Right lobe of liver (tissue), 6 donors: ENCODE measurements at places on chromosomes 3 and 15. TPM values are rescaled to one million over a fixed set of nuclear protein-coding genes. Genes with fewer than 3 reads are reported as not detected.

The ACOX2 gene
- total RNA-seq = 68.9 TPM

GRCh38 chr3:151034303-151034702 lies 51.2 kb upstream of the MED12L start:
- DNase-seq = no peak

DNA sequence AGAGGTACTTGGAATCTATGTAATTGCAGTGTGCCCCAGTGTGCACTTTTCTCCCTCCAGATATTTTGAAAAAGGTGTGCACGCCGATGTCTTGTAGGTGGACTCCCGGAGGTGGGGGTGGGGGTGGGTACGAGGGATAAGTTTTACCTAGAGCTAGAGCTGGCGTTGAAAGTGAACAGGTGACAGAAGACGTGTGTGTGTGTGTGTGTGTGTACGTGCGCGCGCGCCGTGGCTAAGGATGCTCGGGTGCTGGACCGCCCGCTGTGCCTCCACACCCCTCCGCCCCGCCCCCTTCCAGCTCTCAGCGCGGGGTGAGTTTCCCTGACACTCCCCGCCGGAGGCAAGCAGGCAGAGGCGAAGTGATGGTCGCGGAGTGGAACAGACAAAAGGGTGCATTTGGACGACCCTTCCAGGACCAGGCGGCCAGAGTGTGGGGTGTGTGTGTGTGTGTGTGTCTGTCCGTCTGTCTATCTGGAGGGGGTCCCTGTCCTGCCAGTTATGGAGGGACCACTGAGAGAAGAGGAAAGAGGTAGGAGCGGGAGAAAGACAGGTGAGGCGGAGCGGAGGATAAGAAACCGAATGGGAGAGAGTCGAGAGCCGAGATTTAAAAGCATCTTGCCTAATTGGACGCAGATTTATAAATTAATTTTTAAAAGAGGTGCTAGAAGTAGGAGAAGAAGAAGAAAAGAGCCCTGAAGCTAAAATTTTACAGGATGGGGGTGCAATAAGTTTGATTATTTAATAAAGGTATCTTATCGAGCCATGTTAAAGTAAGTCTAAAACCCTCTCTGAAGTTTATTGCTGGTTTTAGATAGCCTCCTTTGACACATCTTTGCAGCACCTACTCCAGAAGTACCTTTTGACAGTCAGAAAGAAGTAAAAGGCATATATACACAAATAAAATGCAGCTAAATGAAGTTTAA lies 335.8 kb upstream of the THRB start:
- DNase-seq = peak; percentile 55

The SUCNR1 gene
- 2.4 TPM for total RNA-seq

DNA sequence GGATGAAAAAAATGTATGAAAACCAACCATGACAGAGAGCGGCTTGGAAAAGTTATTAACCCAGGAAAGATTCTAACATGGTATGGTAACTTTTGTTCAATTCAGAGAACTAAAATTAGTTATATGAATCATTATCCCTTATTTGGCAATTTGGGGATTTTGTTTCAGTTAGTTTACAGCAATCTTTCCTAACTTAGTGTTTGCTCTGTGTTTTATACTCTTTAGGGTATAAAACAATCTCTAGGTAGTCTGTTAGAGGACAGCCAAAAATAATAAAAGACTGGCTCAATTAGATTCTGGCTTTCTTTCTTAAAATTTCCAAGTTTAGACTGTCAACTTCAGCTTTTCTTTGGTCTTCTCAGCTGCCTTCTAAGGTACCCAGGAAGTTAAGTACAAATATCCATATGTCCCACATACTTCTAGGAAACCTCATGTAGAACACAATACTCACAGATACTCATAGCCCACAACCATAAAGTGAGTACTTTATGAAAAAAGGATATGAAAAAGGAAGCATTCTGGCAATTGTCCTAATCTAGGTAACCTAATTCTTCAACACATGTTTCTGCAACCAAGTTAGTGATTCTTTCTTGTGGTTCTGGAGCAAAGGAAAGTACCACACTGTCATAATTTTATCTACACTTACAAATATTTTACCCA lies 849.3 kb downstream of the ROBO1 start:
- no peak for DNase-seq

- no peak for DNase-seq
These were observed 532.5 kb upstream of the KCNMB2 start for GRCh38 chr3:178003756-178004155.

The WDR49 gene
- total RNA-seq = not detected

GRCh38 chr15:81653259-81653658 lies 279.2 kb upstream of the TMC3 start:
- no peak for DNase-seq

The GOLGA8T gene
- total RNA-seq = 0.29 TPM

The CLDN18 gene
- not detected for total RNA-seq

DNA sequence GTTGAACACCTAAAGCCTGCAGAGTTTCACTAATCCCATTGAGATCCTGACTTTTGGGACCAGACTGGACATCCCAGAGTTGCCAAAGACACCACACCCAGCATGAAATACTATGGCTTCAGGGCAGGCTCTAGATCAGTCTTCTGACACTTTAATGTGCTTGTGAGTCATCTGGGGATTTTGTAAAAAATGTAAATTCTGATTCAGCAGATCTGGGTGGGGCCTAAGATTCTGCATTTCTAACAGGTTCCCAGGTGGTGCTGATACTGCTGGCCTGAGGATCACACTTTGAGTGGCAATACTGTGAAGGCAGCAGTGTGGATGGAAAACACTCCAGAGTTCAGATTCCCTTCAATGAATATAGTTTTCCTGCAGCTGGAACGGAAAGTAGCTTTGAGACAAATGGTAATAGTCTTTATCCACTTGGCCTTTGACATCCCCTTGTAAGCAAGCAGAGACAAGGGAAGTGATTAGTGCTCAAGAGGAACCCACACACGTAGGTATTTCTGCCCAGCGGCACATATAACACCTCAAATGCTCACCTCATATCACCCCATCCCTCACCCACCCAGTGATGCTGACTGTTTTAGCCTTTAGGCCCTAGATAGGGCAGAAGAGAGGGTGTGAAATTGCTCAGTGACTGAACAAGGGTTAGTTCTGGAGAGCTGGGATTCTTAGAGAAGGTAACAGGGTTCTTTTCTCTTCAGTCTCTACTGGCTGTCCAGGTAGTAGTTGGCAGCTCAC lies 51.5 kb upstream of the GSK3B start:
- no peak for DNase-seq

GRCh38 chr15:35437157-35437556 lies 108.8 kb downstream of the DPH6 start:
- no peak for DNase-seq

DNA sequence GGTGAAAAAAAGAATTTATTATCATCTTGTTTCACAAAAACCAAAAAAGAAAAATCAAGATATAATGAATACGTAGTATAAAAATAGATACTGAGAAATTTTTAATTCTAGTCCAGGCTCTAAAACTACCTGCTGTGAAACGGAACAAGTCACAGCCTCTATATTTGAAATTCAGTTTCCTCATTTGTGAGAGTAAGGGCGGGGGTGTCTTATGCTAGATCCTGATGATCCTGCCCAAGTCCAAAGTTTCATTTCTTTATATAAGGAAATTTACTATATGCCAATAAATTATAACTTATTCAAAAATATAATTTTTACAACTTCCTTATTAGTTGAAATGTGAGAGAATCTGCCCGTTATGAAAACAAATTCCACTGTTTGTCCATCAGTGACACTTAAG lies 385.7 kb downstream of the CGGBP1 start:
- DNase-seq = no peak

The PRSS50 gene
- total RNA-seq = 0.09 TPM

- no peak for DNase-seq
These were observed 72.2 kb downstream of the MECOM start for GRCh38 chr3:169591159-169591951.

The DUOX2 gene
- total RNA-seq = 0.37 TPM

The DCLK3 gene
- 0.06 TPM for total RNA-seq

GRCh38 chr3:29642393-29643033 lies 361.6 kb downstream of the RBMS3 start:
- no peak for DNase-seq

DNA sequence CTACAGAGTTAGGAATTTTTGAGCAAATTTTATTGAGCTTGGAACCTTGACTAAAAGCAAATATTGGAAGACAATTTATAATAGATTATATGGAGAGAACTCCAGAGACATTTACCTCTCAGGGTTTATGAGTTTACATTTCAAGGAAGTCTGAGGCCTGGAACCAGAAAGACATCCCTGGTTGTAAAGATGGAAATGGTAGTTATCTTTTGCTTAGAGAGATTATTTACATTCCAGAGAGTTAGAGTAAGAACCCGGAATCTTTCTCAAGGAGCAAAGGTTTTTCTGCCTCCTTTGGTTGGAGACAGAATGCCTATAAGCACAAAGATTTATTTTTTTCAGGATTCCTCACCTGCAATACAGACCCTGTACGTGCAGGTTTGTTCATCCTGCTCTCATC lies 458.1 kb downstream of the TBL1XR1 start:
- DNase-seq = no peak

DNA sequence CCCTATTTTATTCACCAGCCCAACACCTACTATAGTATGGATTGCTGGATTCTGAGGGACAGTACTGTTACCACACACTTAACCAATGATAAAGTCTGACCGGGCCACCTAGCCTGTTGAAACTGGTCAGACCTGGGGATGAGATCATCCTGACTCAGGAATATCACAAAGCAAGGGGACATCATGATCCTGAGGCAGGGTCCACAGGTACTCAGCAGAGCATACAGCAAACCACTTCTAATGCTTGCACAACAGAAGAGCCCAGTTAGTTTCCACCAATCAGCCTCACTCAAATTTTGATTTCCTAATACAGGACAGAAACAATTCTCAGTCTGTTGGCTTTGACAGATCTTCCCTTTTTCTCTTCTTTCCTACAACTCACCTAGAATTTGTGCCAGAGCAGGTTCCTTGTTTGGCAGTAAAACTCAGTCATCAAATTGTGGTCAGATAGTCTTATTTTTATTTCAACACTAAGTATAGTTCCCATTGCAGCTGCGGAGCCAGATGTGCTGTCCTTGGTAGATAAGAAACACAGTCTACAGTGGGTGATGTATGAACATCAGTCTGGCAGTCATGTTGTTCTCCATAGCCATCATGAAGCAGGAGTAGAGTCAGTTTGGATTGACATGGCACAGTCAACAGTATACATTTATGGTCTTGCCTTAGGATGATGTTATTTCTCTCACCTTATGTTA lies 90.1 kb upstream of the PRR23C start:
- no peak for DNase-seq

GRCh38 chr15:63059573-63060216 lies 17.1 kb downstream of the TPM1 start:
- no peak for DNase-seq
